Stimulated activated CD8-positive, alpha-beta memory T cell treated with anti-CD3 and anti-CD28 coated beads, Interleukin-4, amount 100 ng/mL, for 48 hours (primary cell): ENCODE measurements at places on chromosomes 6 and 20.

- DNase-seq: no peak
These were observed 17.4 kb downstream of the PRPH2 start for GRCh38 chr6:42704937-42705374.

DNA sequence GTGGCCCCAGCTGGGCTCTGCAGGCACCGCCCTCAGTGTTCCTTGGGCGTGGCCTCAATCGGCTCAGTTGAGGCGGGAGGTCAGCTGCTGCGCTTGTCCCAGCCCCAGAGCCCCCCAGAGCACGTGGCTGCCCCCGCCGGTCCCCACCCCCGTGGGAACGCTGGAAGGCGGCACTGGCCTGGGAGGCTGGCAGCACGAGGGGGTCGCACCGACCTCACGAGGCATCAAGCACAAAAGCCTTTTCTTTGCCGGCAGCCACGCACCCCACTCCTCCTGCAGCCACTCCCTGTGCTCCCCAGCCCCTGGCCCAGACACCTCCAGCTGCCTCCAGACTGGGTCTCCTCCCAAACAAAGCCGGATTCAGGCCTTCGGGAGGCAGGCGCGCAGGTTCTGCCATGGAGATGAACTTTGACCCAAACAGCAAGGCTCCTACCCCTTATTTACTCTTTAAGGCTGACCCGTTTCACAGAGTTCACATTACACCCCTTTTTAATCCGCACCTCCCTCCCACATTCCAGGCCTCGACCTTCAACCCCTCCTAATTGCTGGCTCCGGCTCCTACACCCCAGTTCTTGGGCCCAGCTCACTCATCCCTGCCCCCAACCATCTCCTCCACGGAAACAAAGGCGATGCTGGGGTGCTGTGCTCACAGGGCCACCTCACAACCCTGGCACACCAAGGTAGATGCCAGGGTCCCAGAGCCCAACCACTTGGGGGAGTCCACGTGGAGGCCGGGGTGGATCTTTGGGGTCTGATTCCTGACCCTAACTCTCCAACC, 111.7 kb downstream of the NOL4L start:
- DNase-seq: no peak

DNA sequence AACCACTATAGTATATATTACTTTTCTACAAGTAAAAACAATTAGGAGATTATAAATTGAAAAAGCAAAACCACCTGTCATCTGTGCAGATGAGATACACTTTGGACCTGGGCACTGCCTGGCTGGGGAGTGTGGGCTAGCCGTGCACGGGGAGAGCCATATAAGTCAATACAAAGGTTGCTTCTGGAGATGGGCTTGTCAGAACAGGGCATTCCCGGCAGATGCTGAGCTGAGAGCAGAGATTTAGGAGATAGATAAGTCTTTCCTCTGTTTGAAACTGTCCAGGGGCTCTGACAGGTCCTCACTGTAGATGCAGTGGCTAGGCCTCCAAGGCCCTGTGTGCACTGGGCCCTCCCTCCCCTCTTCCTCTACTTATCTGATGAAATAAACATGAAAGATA, 34.5 kb downstream of the CD164 start:
- no peak for DNase-seq

DNA sequence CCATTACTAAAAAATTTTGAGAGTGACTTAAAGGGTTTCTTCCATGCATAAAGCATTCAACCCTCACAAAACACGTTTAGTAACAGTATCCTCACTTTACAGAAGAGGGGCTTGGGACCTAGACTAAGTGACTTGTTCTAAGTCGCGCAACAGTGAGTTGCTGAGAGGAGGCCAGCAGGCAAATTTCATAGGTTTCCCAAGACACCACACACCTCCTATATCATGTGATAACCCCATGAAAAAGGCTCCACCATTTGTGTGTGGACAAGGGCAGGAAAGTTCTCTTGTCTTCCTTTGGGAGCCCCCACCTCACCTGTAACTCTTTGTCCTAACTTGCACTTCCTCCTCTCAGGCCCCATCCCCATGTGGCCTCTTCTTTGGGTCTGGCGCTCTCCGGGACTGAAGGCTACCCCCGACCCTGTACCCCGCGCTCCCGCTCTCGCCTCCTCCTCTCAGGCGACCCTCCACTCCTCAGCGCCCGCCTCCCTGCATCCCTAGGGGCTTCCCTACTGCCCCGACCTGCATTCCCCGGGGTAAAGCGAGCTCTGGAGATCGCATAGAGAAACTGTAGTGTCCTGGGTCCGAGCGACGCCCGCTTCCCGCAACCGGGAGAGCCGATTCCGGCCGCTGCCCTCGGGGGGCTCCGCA, 392 bp downstream of the PSMB8 start:
- DNase-seq: no peak

DNA sequence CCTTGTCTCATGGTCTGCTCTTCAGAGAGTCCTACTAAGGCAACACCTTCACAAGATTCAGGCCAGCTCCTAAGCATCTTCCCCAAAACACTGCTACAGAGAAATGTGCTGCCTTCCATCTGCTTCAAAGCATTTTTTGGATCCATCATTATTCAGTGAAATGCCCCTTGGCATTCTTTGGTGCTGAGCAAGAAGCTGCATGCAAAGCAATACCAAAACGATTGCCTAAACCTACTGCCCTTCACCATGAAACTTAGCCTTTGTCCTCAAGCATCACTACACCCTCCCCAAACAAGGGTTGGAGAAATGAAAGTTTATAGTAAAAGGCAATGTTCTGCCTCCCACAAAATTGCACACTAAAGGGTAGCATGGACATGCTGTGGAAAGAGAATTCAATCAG, 93.5 kb downstream of the SNAP25 start:
- DNase-seq: no peak

- no peak for DNase-seq
These were observed 31.4 kb downstream of the EDN3 start for GRCh38 chr20:59331721-59332329.

DNA sequence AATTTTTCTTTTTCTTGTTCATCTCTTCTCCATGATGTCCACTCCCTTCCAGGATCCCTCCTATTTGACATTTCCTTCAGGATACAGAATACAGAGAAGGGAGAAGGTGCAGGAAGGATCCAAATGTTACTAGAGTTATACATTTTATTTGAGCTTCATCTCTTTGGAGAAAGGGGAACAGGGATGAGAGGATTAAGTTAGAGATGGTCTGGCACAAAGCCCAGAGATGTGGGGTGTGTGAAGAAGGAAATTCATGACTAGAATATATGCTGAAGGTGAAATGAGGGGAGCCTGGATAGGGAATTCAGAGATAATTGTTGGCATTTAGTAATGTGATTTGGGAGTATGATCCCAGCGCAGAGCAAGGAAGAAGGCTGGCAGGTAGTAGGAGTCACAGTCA, 22.5 kb upstream of the SRPK1 start:
- no peak for DNase-seq

DNA sequence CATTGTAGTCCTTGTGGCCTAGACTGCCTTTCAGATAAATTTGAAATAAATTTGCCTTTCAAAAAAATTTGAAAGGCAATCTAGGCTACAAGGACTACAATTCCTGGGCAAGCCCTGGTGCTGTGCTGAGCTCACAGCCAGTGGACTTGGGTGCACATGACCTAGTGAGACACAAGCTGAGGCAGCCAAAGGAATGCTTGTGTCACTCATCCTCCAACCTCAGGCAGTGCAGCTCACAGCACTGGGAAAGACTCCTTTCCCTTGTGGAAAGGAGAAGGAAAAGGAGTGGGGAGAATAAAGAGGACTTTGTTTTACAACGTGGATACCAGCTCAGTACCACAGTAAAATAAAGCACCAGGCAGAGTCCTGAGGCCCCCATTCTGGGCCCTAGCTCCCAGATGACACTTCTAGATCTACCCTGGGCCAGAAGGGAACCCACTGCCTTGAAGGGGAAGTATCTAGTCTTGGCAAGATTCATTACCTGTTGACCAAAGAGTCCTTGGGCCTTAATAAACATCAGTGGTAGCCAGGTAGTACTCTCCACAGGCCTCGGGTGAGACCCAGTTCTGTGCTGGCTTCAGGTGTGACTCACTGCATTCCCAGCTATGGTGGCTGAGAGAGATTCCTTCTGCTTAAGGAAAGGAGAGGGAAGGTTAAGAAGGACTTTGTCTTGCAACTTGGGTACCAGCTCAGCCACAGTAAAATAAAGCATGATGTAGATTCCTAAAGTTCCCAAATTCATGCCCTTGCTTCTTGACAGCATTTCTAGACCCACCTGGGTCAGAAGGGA, 659.7 kb upstream of the FLRT3 start:
- no peak for DNase-seq

DNA sequence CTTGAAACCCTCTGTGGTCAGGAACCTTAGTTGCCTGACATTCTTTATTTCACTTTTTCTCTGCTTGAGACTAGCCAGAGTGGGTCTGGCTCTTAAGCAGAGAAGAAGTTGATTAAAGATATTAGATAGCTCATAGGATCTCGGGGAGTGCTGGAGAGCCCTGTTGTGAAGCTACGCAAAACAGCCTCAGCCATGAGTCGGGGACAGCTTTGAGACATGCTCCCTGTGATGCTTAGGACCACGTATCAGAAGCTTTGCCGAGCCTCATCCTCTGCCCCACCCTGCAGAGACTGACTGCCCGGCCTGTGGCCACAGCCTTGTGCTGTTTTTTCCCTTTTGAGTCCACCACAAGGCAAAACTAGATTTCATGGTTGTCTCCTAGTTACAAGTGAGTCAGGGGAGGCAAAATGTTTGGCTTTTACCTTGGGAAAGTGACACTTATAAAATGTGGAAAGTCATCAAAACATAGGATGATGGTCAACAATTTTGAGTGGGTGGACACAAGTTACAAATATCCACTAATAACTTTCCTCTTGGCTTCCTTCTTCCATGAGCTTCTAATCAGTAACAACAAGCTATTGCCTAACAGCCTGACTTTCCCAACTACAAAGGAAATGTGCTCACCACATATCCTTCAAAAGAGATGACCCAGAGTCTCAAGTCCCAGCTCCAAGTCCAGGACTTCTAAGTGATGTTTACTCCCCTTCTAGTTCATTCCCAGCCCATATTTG, 108.4 kb downstream of the JAG1 start:
- no peak for DNase-seq

- DNase-seq: no peak
These were observed 34.9 kb upstream of the HEY2 start for GRCh38 chr6:125714441-125715090.

DNA sequence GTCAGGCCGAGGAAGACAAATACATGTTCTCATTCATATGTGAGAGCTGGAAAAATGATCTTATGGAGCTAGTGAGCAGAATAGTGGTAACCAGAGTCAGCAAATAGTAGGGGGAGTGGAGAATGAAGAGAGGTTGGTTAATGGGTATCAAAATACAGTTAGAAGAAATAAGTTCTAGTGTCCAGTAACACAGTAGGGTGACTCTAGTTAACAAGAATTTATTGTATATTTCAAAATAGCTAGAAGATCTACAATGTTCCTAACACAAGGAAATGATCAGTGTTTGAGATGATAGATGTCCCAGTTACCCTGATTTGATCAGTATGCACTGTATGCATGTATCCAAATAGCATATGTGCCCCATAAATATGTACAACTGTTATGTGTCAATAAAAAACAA, 128.4 kb downstream of the BCKDHB start:
- DNase-seq: no peak

- DNase-seq: no peak
These were observed 568.0 kb upstream of the MARCKS start for GRCh38 chr6:113289166-113289565.

DNA sequence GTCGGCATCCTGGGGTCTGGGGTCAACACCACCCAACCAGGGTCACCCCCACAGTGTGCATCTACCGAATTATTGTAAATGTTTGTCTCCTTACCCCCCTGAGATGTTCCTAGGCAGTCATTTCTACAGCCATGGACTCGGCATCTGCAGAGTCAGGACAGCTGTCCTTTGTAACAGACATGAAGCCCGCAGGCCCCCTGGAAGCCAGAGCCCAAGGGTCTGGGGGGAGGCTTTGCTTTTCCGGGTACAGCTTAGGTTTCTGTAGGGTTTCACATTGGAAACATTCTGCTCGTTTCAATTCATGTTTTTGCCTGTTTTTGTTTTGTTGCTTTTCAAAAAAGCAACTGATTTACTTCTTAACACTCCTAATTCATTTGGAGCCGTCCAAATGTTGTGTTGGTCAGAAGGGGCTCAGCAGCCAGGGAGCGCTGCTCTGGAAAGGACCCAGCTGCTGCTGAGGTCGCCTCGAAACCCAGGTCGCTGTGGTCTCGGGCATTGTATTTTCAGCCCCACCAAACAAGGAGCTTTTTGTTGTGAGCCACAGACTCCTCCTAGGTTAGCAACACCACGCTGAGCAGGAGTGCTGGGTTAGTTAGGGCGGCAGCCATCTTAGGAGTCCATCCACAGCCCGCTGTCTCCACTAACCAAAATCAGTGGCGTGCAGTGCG, 160.4 kb downstream of the TMEM242 start:
- no peak for DNase-seq

DNA sequence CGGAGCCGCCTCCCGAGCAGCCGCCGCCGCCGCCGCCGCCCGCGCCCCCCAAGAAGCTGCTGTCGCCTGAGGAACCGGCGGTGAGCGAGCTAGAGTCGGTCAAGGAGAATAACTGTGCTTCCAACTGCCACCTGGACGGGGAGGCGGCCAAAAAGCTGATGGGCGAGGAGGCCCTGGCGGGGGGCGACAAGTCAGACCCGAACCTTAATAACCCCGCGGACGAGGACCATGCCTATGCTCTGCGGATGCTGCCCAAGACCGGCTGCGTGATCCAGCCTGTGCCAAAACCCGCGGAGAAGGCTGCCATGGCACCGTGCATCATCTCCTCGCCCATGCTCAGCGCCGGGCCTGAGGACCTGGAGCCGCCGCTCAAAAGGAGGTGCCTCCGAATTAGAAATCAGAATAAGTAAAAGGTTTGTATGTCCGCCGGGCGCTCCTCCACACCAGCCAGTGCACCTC, 145.2 kb downstream of the SOBP start:
- no peak for DNase-seq

GRCh38 chr6:105648276-105648675, 245.4 kb upstream of the PREP start:
- DNase-seq: no peak

DNA sequence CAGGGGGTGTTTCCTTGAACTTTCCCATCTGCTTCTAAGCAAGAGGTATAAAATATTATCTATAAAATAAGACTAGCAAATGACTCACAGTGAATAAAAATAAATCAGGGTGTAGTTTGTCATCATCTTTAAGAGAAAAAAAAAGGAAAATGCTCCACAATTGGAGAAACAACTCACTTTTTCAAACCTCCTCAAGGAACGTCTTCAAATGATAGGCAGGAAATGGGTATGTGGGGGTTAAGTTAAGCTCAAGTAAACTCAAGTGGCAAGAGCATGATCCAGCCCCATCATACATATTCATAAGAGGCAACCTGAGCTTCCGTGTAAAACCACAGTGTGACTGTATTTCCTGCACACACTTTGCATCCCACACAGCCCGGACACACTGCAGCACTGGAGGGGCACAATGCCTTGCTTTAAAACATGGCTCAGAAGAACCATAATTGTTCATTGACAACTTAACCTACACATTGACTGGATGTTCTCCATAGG, 58.5 kb upstream of the CEP85L start:
- peak; percentile 75 for DNase-seq

- no peak for DNase-seq
These were observed 179.5 kb upstream of the SYNDIG1 start for GRCh38 chr20:24289737-24290481.

GRCh38 chr6:145112711-145113148, 622.6 kb downstream of the EPM2A start:
- DNase-seq: no peak

- no peak for DNase-seq
These were observed 869 bp upstream of the CST5 start for GRCh38 chr20:23880417-23880816.
